ENCODE measurements at places on chromosomes 7 and 10.
A peak's percentile ranks its signal among the peaks of the same experiment; 100 is the strongest.

- peak; percentile 33 for DNase-seq
Observed at GRCh38 chr10:48614481-48615390, 9.9 kb upstream of the ARHGAP22 start.

- peak; percentile 9 for DNase-seq
Observed at GRCh38 chr10:101367569-101368453, 13.8 kb downstream of the BTRC start.

- DNase-seq = no peak
Observed at GRCh38 chr7:90271753-90272152, 26.8 kb downstream of the CFAP69 start.

- no peak for DNase-seq
Observed at GRCh38 chr7:1388021-1388702, 71.1 kb downstream of the MICALL2 start.

- no peak for DNase-seq
Observed at GRCh38 chr7:101557978-101558741, 70.9 kb downstream of the MYL10 start.

DNA sequence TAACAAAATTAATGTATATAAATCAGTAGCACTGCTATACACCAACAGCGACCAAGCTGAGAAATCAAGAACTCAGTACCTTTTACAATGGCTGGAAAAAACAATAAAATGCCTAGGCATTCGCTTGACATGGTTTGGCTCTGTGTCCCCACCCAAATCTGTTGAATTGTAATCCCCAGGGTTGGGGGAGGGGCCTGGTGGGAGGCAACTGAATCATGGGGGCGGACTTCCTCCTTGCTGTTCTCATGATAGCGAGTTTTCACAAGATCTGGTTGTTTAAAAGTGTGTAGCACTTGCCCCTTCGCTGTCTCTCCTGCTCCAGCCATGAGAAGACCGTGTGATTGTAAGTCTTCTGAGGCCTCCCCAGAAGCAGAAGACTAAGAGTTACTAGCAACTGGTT lies 8.6 kb downstream of the ZNF786 start:
- DNase-seq = no peak

GRCh38 chr10:87058171-87058570 lies 36.5 kb downstream of the GLUD1 start:
- DNase-seq = no peak

DNA sequence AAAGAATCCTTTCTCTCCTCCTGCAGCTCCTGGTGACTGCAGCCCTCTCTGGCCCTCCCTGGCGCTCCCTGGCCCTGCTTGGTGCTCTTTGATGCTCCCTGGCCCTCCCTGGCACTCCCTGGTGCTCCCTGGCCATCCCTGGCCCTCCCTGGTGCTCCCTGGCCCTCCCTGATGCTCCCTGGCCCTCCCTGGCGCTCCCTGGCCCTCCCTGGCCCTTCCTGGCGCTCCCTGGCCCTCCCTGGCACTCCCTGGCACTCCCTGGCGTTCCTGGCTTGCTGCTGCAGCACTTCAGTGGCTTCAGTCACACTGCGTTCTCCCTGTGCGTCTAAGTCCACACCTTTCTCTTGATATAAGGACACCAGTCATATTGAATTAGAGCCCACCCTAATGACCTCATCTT lies 15.2 kb upstream of the FGFR2 start:
- DNase-seq = no peak

- peak; percentile 43 for DNase-seq
Observed at GRCh38 chr10:13839430-13839990, 252.7 kb downstream of the PRPF18 start.

DNA sequence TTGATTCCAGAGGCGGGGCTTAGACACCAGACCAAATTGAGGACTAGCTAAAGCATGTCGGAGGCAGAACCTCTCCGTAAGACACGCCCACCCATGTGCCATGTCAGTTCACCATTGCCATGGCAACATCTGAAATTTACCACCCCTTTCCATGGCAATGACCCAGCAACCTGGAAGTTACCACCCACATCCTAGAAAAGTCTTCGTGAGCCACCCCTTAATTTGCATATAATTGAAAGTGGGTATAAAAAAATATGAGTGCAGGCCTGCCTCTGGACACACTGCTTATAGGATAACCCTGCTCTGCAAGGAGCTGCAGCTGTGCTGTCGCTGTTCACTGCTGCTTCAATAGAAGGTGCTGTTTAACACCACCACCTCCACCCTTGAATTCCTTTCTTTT lies 28.0 kb downstream of the TMEM270 start:
- no peak for DNase-seq

GRCh38 chr10:77618117-77618516 lies 19.5 kb downstream of the KCNMA1 start:
- no peak for DNase-seq

- DNase-seq = no peak
Observed at GRCh38 chr10:50231515-50232260, 19.6 kb downstream of the ASAH2 start.

DNA sequence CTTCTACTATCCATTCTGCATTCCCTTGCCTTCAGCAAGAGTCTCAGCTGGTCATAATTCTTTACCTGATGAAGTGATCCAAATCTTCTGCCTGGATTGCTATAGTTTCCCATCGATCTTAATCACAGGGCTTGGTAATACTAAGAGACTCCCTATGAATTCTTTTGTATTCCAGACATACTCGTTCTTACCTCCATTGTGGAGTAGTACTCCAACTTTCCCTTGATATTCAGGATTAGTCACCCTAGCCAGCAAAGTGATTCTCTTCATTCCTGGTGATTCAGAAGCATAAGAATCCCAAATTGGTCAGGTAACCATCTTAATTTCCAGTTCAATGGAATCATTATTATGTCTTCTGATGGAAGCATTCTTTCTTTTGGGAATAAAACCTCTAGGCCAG lies 96.7 kb downstream of the TWIST1 start:
- DNase-seq = no peak

DNA sequence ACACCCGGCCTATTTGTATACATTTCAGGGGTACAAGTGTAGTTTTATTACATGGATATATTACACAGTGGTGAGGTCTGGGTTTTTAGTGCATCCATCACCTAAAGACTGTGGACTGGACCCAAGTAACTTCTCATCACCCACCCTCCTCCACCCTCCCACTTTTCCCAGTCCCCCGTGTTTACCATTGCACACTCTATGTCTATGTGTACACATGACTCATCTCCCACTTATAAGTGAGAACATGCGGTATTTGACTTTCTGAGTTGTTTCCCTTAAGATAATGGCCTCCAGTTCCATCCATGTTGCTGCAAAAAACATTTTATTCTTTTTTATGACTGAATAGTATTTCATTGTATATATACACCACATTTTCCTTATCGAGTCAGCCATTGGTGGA lies 98.9 kb upstream of the WAC start:
- no peak for DNase-seq

GRCh38 chr7:9240001-9240400 lies 806.6 kb downstream of the NXPH1 start:
- no peak for DNase-seq

GRCh38 chr10:14588084-14588937 lies 186.4 kb downstream of the FAM107B start:
- no peak for DNase-seq

DNA sequence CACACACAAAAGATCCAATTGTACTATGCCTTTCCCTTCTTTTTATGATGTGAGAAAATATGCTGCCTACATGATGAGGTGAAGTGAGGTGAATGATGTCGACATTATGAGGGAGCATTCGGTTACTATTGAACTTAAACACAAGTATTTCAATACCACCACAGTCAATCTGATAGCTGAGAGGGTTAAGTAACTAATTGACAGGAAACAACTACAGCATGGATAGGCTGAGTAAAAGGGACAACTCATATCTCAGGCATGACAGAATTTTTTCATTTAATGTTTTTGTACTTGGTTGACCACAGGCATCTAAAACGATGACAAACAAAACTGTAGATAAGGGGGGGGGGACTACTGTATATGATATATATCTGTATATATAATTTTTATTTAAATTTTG lies 488.9 kb downstream of the SH2D4B start:
- peak; percentile 69 for DNase-seq

- DNase-seq = no peak
Observed at GRCh38 chr10:69853064-69853463, 51.4 kb downstream of the COL13A1 start.

GRCh38 chr10:131804551-131805295 lies 96.1 kb upstream of the PPP2R2D start:
- DNase-seq = no peak

DNA sequence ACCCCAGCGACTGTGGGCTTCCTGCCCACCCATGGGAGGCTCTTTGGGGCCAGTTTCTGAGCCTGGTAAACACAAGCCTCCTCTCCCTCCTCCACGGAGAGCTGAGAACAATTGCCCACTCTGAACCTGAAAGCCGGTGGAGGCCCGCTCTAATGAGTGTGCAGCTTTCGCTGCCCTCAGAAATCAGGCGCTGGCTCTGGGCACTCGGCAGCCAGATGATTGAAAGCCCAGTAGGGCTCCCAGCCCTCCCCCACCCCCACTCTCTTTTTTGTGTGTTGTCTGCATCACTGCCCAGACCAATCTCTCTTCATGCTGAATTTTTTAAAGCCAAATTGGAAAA lies 438.9 kb downstream of the RPS24 start:
- no peak for DNase-seq

DNA sequence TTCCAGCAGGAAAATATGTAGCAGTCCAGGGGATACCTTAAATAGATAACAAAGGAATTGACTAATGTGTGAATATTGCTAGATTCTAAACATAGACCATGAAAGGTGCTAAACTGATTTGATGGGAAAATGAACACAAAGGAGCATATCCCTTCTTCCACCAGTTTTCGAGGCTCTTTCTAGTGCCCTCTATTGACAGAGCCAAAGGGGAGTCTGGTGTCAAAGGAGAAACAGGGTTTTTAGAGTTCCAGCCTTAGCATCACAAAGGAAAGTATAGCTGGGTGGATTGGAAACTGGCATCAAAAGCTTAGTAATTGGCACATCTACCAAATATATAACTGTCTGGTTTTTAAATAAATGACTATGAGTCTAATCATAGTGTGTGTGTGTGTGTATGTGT lies 636.8 kb downstream of the ETV1 start:
- no peak for DNase-seq

- peak; percentile 26 for DNase-seq
Observed at GRCh38 chr10:52483587-52483986, 169.5 kb downstream of the DKK1 start.

DNA sequence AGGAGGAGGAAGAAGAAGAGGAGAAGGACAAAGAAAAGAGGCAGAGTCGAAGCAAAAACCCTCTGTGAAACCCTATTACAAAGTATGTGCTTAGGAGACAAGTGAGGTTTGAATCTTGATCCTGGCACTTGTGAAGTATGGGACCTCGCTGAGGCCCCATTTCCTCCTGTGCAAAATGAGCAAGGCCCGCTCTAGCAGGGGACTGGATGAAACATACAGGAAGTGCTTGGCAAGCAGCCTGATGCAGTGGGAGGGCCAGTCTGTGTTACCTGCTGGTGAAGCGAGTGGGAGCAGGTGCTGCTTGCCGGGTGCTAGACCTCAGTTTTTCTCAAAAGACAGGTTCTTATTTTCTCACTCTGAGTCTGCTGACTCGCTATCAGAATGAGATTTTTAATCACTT lies 150.4 kb downstream of the JCAD start:
- DNase-seq = no peak

DNA sequence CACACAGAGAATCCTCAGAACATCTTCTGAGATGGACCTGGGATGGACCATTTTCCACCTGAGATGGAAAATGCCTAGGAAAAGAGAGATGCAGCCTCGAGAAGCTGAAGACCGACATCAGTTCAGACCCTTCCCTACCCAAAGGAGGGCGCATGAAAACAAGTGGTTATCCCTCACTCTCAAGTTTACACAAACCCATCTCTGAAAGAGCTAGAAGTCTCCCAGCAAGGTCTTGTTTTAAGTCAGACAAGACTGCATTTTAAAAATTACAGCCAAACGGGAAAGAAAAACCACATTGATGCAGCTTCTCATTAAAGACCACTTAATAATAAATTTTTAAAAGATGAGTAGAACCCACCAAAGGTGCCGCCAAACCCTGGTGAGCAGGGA lies 1.3 kb downstream of the RAPGEF5 start:
- no peak for DNase-seq

- DNase-seq = no peak
Observed at GRCh38 chr10:534047-534566, 155.4 kb downstream of the DIP2C start.

DNA sequence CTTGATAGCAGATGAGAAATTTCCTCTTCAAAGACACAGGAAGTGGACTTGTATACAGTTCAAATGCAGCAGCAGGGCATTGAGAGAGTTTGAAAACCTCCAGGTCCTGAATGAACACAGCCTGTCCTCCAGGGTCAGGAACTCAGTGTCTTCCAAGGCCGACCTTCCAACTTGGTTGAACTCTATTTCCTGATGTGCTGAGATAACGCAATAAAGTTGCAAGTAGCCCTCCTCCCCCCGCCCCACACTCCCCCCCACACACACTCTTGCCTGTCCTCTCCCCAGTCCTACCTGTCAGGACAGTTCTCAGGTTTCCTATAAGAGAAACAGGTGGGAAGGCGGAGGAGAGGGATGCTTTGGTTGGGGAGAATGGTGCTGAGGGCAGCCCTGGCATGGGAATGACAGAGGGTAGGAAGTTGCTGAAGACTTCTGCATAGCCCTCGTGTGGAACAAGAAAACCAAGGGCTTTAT lies 90.0 kb downstream of the CCDC71L start:
- DNase-seq = no peak

- no peak for DNase-seq
Observed at GRCh38 chr7:131090188-131090587, 237.5 kb upstream of the MKLN1 start.

GRCh38 chr7:30896036-30896435 lies 15.6 kb upstream of the AQP1 start:
- no peak for DNase-seq

DNA sequence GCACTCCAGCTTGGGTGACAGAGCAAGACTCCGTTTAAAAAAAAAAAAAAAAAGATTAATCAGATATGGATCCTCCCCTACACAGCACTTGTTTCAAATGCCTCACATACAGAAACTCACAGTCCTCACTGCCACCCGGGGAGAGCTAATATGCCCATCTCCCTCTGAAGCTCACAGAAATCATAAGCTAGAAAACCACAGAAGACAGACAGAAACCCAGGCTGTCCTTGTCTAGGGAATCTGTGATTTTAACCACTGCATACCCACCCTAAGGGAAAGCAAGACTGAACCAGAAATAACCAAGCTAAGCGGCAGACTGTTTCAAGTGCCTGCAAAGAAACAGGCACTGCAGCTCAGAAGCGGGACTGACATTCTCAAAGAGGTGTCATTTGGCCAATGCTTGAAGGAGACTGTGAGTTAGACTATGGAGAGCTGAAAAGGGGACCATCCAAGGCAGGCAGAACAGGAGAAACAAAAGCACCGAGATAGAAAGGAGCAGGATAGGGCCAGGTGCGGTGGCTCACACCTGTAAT lies 37.6 kb downstream of the SLC37A3 start:
- no peak for DNase-seq

Measured in ACHN (cell line).